ENCODE measurements at places on chromosomes 11 and 22. TPM values are rescaled to one million over a fixed set of nuclear protein-coding genes. Genes with fewer than 3 reads are reported as not detected.

Gene CRYBB2
- not detected for total RNA-seq

Gene BLID
- 3.4 TPM for total RNA-seq

Gene SLC29A2
- 1.4 TPM for total RNA-seq

Gene IGLL1
- total RNA-seq: not detected

Gene CARD18
- not detected for total RNA-seq

Gene HBE1
- 4.6 TPM for total RNA-seq

Gene ART5
- total RNA-seq: not detected

Gene OR2D2
- 0.36 TPM for total RNA-seq

Gene KCTD14
- 7.1 TPM for total RNA-seq

Gene OR8D1
- not detected for total RNA-seq

Gene PLEKHB1
- total RNA-seq: not detected

Gene PTPRCAP
- 0.39 TPM for total RNA-seq

Gene GTSE1
- total RNA-seq: 21.5 TPM

Gene MRGPRE
- not detected for total RNA-seq

Gene YPEL1
- total RNA-seq: 1.8 TPM

Gene SYNGR1
- 7.0 TPM for total RNA-seq

Gene GLYATL1
- total RNA-seq: 1.3 TPM

Gene SLC3A2
- 94.7 TPM for total RNA-seq

Gene POU2AF3
- total RNA-seq: not detected

Gene FAM111A
- 127 TPM for total RNA-seq

Gene SCO2
- total RNA-seq: 5.0 TPM

Gene OR10A4
- total RNA-seq: not detected

Gene NCF4
- total RNA-seq: not detected

Gene SLC6A5
- total RNA-seq: not detected

Gene GGT5
- total RNA-seq: not detected

Gene YWHAH
- total RNA-seq: 176 TPM

Gene CEND1
- 0.12 TPM for total RNA-seq

Gene NPAS4
- total RNA-seq: not detected

Gene VSIG2
- total RNA-seq: not detected

Gene PYGM
- not detected for total RNA-seq

Gene TTC36
- total RNA-seq: not detected

Gene THY1
- total RNA-seq: 949 TPM

Gene PRODH
- not detected for total RNA-seq

Gene BBOX1
- 0.39 TPM for total RNA-seq

Gene DRD4
- total RNA-seq: not detected

Gene TCN2
- total RNA-seq: 11.7 TPM

Gene APOBEC3H
- not detected for total RNA-seq

Gene SCGB1D2
- not detected for total RNA-seq

Gene CRYBA4
- total RNA-seq: not detected

Gene EXPH5
- total RNA-seq: 0.10 TPM

Gene CYTH4
- 1.2 TPM for total RNA-seq

Gene LARGE2
- not detected for total RNA-seq

Gene SYT9
- not detected for total RNA-seq

Gene FAM227A
- 1.3 TPM for total RNA-seq

Gene MFRP
- not detected for total RNA-seq

Gene RASD2
- total RNA-seq: 0.24 TPM

Gene GRK3
- 1.1 TPM for total RNA-seq

Gene SIAE
- 6.7 TPM for total RNA-seq

Gene HEPHL1
- total RNA-seq: 0.10 TPM

Gene PANX2
- total RNA-seq: 0.49 TPM

Gene OPCML
- total RNA-seq: not detected

Gene FOLR1
- not detected for total RNA-seq

Gene OAF
- 47.0 TPM for total RNA-seq

Gene ATP6V1E1
- 134 TPM for total RNA-seq

Data from RPMI7951 (cell line).